ENCODE measurements at places on chromosomes 3 and 15.

GRCh38 chr3:100947119-100947518 is 46.1 kb downstream of the ABI3BP start:
- H3K36me3 ChIP-seq, result no peaks in the 10 kb centered on the region
- H3K27ac ChIP-seq, result no peak overlapping the region
- H3K4me1 ChIP-seq, result no peaks in the 10 kb centered on the region
- DNase-seq, result no peak
- no peak overlapping the region for H3K4me3 ChIP-seq

DNA sequence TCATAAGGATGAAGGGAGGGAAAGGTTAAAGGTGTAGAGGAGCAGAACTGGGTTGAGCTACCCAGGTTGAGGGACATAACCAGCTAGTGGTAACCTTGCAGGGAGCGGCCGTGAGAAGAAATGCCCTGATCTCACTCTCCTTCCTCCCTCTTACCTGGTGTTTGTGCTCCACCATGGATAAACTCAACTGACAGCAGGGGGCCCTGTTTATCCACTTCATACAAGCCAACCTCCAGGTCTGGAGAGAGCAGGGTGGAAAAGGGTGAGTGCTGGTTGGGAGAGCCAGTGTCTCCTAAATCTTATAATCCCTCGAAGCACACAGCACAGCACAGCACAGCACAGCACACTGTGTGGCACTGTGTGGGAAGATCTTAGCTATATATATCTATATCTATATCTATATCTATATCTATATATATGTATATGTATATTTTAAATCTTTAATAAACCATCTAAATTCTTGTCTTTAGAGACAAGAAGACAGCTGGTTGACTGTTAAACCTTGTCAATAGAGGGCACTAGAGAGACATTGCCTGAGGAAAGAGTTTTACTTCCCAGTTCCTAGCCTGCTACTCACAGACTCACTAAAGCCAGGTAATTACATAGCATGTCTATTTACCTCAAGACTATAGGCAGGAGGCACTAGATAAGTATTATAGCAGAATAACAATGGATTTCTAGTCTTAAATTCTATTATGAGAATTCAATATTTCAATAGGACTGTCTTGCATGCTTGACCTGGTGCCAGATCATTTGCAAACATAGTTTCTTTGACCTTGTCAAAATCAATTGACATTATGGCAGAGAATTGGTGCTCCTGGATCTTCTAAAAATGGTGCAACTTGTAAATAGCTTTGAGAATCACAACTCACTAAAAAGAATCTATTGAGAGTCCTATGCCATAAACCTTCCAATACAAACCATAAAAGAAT is 21.7 kb upstream of the FMN1 start:
- peak; percentile 51 for DNase-seq
- no peak overlapping the region for H3K27ac ChIP-seq
- H3K4me1 ChIP-seq, result no peaks in the 10 kb centered on the region
- no peaks in the 10 kb centered on the region for H3K36me3 ChIP-seq

DNA sequence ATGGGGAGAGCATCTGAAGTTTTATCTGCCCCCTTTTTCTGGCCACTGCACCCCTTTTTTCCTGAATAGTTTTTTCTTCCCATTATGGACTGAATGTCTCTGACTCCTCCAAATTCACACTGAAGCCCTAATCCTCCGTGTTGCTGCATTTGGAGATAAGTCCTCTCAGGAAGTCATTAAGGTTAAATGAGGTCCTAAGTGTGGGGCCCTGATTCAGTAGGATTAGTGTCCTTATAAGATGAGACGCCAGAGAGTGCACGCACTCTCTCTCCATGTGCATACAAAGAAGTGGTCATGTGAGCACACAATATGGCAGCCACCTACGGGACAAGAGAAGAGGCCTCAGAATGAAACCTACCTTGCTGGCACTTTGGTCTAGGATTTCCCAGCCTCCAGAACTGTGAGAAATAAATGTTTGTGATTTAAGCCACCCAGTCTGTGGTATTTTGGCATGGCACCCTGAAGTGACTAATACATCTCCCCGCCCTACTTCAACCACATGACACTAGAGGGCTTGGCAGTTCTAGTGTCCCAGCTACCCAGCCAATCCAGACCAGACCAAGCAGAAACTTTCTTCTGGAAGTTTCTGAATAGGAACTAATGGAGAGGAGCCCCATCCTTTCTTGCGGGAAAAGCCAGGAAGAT is 191.3 kb downstream of the PDE8A start:
- H3K4me3 ChIP-seq, result no peak overlapping the region
- no peak overlapping the region for H3K27ac ChIP-seq
- no peak for DNase-seq
- H3K27me3 ChIP-seq, result peaks cover 4% of the 10 kb centered on the region

GRCh38 chr15:99282121-99282520 is 30.8 kb downstream of the LRRC28 start:
- H3K27ac ChIP-seq, result no peak overlapping the region
- no peaks in the 10 kb centered on the region for H3K36me3 ChIP-seq
- H3K4me3 ChIP-seq, result no peak overlapping the region

DNA sequence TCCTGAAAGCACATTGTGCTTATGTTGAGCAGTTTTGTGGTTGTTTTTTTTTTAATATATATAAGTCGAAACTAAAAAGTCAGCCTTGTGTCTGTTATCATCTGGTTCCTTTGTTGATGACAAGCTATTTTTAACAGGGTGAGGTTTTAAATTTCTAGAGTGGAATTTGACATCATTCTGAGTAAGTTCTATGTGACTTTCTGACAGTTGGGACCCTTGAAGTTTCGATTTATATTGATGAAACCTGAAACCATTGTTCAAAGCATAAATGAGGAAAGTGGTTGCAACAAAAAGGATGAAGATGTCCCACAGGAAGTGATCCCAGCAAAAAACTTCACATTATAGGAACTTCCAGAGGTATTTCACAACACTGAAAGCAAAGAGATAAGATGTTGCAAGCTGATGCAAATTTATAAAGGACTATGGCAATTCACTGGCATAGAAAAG is 94.0 kb downstream of the CYP19A1 start:
- no peaks in the 10 kb centered on the region for H3K36me3 ChIP-seq
- no peak overlapping the region for H3K27ac ChIP-seq
- H3K27me3 ChIP-seq, result no peaks in the 10 kb centered on the region
- peaks cover 23% of the 10 kb centered on the region for H3K4me1 ChIP-seq

- DNase-seq, result no peak
- no peaks in the 10 kb centered on the region for H3K27me3 ChIP-seq
- no peak overlapping the region for H3K4me3 ChIP-seq
- H3K36me3 ChIP-seq, result no peaks in the 10 kb centered on the region
- H3K27ac ChIP-seq, result no peak overlapping the region
- peaks cover 10% of the 10 kb centered on the region for H3K4me1 ChIP-seq
Measured at GRCh38 chr3:65888196-65888595, 150.5 kb downstream of the MAGI1 start.

DNA sequence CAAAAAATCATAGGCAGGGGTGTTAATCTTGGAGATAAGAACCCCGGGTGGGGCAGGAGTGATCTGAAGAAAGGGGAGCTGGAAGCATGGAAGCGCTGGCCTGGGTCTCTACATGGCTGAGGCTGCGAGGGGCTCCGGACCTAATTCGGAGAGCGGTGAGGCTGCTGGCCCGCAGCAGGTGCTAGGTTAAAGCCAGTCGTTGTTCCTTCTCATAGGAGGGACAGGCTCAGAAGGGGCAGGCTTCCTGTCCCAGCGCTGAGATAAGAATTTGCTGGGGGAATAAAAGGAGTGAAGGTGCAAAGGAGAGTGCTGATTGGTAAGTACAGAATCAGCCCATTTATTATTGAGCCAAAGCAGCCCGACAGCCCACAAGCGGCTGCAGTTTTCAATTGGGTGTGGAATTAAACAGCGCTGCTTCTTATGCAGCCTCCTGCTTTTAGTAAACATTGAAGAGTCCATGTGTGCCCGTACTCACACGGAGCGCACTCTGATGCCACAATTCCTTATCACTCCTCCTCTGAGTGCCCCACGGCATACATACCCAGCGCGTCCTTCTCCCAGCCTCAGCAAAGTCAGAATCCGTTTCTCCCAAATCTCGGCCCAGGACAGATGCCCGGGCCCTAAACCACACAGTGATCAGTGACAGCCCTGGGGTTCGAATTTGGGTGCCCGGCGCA is 17.1 kb downstream of the CHST13 start:
- no peaks in the 10 kb centered on the region for H3K4me1 ChIP-seq
- H3K27ac ChIP-seq, result no peak overlapping the region
- DNase-seq, result no peak
- no peak overlapping the region for H3K4me3 ChIP-seq
- no peaks in the 10 kb centered on the region for H3K36me3 ChIP-seq
- H3K27me3 ChIP-seq, result no peaks in the 10 kb centered on the region

GRCh38 chr15:31326875-31327668 is 437 bp downstream of the KLF13 start:
- peak; percentile 61 for DNase-seq
- no peaks in the 10 kb centered on the region for H3K36me3 ChIP-seq
- peak overlapping the region; percentile 76 for H3K4me3 ChIP-seq
- peaks cover 42% of the 10 kb centered on the region for H3K27me3 ChIP-seq
- H3K4me1 ChIP-seq, result peaks cover 6% of the 10 kb centered on the region

DNA sequence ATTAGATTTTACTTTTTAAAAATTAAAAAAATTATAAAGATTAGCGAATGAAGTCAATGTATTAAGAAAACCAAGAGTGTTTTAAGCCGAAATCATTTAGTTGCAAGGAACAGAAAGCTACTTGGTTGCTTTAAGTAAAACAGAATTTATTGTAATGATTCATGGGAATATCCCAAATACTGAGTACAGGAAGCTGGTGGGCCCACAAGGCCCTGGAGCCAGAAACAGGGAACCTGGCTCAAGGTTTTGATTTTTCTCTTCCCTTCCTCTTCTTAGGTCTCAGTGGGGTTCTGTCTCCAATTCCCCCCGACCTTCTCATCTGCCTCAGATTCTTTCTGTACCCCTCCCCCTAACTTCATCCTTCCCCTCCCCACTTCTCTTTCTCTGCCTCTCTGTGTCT is 229.0 kb downstream of the TLE3 start:
- H3K27me3 ChIP-seq, result no peaks in the 10 kb centered on the region
- H3K4me1 ChIP-seq, result peaks cover 4% of the 10 kb centered on the region
- H3K36me3 ChIP-seq, result no peaks in the 10 kb centered on the region
- no peak overlapping the region for H3K27ac ChIP-seq
- no peak for DNase-seq

DNA sequence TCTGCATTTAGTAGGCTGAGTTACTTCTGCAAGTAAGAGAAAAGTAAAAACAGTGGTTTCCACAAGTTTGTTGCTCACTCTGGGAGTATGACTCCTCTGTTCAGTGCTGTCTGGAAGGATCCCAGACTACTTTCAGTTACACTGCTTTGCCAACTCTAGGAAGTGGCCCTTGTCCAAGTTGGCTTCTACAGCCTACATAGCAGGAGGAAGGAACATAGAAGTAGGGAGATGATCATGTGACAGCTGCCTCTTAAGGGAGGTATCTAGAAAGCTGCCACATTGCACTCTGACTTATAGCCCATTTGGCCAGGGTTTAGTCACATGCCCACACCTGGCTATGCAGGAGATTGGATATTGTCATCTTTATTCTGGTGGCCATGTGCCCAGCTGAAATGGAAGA is 298.1 kb downstream of the NSUN3 start:
- no peaks in the 10 kb centered on the region for H3K27me3 ChIP-seq
- no peak for DNase-seq
- H3K27ac ChIP-seq, result no peak overlapping the region
- no peak overlapping the region for H3K4me3 ChIP-seq
- H3K36me3 ChIP-seq, result no peaks in the 10 kb centered on the region

- DNase-seq, result no peak
- H3K36me3 ChIP-seq, result no peaks in the 10 kb centered on the region
- no peaks in the 10 kb centered on the region for H3K27me3 ChIP-seq
- H3K4me3 ChIP-seq, result no peak overlapping the region
Measured at GRCh38 chr3:195257454-195258448, 13.2 kb downstream of the XXYLT1 start.

GRCh38 chr15:88995449-88995848 is 82.3 kb upstream of the MFGE8 start:
- no peaks in the 10 kb centered on the region for H3K27me3 ChIP-seq
- H3K36me3 ChIP-seq, result no peaks in the 10 kb centered on the region
- H3K27ac ChIP-seq, result no peak overlapping the region
- H3K4me1 ChIP-seq, result peaks cover 28% of the 10 kb centered on the region

- H3K4me3 ChIP-seq, result no peak overlapping the region
- H3K27me3 ChIP-seq, result no peaks in the 10 kb centered on the region
- no peak overlapping the region for H3K27ac ChIP-seq
- H3K36me3 ChIP-seq, result no peaks in the 10 kb centered on the region
Measured at GRCh38 chr15:82138306-82138705, 92.5 kb upstream of the MEX3B start.
